ENCODE measurements at places on chromosomes 6 and 20.

- DNase-seq: no peak
These were observed 217.5 kb downstream of the TMEM200A start for GRCh38 chr6:130583268-130583667.

GRCh38 chr6:30883685-30884520 lies at the start of gene DDR1:
TSS of gene DDR1 (plus strand) at chr6:30884519. CDS start at chr6:30888730, 4,211 bp downstream.
- DNase-seq: peak; percentile 82

GRCh38 chr6:111718990-111719389 lies 113.3 kb upstream of the TRAF3IP2 start:
- no peak for DNase-seq

- DNase-seq: no peak
These were observed 492.0 kb upstream of the MARCKS start for GRCh38 chr6:113365191-113365590.

DNA sequence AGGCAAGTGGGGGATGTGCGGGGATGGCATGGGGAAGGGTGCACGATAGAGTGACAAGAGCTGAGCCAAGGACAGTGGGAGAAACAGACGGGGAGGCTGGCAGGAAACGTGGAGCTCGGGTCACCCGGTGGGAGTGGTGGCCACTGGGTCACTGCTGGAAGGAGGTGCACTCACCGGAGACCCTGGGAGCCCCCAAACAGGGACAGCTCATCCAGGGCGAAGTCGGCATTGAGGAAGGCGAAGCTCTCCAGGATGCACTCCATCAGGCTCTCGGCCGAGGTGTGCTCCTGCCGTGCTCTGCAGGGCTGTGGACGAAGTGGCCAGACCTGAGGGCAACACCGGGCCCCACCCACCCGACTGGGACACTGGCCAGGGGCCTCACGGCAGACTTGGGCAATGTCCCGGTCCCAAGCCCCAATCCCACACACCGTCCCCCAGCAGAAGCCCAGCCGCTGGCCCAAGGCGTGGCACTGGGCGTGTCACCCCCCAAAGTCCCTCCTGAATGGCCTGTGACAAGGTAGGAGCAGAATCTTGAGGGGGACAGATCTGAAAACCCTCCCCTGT lies 87.3 kb downstream of the PTPN1 start:
- DNase-seq: no peak

Measured in Calu3 (cell line).